ENCODE measurements at places on chromosomes 1 and 21.
A peak's percentile ranks its signal among the peaks of the same experiment; 100 is the strongest.

DNA sequence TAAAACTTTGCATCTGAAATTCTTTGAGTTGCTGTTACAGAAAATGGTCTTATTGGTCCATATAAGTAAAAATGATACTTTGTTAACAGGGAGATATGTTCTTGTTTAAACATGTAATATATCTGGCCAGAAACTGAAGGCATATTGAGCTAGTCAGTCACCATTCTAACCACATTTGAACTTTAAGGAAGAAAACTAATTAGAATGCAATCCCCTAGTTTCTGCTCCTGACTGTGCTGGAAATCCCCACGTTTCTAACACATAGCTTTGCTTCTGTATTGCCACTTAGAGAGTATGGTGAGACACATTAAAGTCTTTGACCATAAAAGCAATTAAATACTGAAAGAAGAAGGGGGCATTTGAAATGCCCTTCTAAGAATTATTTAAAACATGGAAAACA lies 32.1 kb upstream of the HIVEP3 start:
- no peak for DNase-seq

DNA sequence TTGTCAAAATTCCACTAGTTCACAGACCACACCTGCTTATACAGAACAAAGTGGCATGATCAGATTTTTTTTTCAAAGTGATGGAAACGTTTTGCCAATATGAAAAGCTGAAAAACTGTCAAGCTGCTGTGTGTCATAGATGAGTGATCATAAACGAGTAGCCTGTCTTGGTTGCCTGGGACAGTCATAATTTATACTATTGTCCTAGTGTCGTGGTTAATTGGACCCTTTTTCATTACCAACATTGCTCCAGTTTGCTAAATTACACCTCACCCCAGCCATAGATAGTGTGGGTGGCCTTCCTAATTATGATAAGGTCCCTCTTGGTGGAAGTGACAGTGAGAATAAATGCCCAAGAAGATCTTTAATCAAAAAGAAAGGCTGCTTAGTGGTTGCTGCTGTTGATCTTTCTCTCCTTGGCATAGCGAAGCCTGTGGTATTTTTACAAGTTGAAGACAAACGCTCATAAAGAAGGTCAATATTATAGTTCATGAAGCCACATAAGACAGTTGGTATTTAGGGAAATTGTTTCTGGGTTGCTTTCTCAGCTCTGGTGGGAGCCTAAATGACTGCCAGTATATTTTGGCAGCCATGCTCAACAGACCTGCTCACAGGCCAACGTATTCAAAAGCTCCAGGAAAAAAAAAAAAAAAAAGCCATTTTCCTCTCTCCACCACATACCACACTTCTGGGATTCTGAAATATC lies 478.1 kb downstream of the PLA2G4A start:
- peak; percentile 8 for DNase-seq

- DNase-seq, result no peak
Observed at GRCh38 chr21:38930853-38931252, 125.1 kb downstream of the ETS2 start.

DNA sequence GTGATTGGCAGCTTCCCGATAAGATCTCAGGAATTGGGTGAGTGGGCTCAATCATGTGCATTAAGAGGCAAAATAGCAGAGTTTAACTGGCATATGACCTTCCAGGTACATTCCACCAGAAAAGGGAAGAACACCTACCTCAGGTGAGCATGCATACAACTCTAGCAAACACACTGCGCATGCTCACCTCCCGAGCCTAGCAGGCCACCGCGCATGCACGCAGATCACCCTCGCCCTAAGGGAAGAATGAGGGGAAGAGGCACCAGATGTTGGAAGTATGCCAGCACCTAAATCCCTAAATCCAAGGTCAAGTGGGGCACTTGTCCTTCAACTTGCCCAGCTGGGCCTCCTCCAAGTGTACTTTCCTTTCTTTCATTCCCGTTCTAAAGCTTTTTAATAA lies 23.6 kb upstream of the CBR3 start:
- no peak for DNase-seq

DNA sequence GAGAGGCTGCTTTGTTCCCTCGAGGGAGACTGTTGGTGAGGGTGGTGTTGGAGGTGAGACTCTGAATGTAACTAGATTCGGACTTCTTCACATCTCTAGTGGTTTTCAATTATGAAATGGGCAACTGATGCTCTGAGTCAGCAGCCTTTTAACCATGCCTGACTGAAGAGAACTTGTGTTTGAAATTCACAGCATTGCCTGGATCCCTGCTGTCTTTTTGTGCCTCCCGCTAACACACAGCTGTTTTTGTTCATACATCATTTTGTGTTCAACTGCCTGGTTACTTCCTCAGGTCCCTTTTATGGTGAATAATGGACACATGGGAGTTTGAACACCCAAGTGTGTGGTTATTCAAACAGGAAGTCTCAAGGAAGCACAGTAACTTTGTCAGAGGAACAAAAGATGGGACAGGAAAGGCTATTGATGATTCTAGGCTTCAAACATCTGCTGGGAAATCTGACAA lies 16.8 kb downstream of the LAMC1 start:
- peak; percentile 60 for DNase-seq

GRCh38 chr1:47651311-47652089 lies 213.7 kb downstream of the FOXD2 start:
- DNase-seq, result no peak

DNA sequence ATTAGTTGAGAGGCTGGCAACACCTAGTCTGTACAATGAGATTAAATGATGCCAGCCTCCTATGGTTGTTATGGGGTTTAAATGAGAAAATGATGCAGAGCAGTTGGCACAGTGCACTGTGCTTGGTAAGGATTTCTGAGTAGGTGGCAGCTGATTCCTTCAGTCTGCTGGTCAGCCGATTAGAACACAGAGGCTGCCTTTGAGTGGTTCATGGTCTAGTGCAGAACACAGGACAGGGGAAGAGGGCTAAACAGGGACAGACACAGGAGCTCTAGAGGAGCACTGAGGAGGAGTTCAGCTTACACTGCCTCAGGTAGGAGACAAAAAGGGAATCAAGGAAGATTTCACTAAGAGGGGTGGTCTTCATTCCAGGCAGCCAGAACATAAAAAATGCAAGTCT lies 1.4 kb downstream of the TIE1 start:
- peak; percentile 55 for DNase-seq

- no peak for DNase-seq
Observed at GRCh38 chr1:6577831-6578525, 1.8 kb upstream of the ZBTB48 start.

DNA sequence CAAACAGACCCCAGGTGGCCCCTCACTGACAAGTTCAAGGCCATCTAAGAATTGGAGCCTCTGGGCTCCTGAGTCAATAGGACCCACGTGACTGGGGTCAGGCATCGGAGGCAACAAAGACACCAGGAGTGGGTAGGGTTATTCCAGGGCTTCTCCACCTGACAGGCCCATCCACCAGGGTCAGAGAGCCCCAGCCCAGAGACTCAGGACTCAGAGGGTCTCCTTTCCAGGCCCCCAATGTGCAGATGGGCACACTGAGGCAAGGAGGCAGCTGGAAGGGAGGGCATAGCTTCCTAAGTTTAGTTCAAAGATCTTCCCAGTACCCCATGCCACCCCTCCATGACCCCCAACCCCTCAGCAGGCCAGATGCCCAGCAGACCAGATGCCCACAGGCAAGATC lies 388.6 kb downstream of the MATN1 start:
- no peak for DNase-seq

DNA sequence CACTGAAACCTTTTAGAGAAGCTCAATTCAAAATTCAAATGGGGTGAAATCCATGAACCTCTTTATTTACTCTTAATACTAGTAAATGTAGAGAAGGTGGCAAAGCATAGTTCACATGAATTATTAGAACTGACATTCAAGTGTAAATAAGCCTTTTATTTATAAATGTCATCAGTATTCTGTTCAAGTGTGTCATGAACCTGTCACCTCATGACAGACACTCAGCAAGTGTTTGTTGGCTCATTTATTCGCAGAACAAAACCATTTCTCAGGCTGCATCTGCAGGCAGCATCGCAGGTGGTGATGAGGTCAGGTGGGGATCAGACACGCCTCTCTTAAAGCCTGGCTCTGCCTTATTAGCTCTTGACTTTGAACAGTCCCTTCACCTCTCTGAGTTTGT lies 116.6 kb downstream of the SETD4 start:
- DNase-seq, result no peak

DNA sequence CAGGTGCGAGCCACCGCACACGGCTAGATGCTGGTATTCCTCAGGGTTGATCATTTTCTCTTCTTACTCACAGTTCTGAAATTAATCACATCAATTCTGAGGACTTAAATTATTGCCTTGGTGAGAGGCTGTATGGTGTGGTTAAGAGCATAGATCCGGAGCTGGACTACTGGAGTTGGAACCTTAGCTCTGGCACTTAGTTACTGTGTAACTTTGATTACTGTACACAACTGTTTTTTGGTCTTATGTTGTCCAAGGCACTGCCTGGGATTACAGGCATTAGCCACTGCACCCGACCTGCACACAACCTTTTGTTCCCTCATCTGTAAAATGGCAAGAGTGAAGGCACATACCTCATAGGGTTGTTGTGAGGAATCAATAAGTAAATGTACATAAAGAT lies 25.6 kb upstream of the THRAP3 start:
- DNase-seq, result no peak

DNA sequence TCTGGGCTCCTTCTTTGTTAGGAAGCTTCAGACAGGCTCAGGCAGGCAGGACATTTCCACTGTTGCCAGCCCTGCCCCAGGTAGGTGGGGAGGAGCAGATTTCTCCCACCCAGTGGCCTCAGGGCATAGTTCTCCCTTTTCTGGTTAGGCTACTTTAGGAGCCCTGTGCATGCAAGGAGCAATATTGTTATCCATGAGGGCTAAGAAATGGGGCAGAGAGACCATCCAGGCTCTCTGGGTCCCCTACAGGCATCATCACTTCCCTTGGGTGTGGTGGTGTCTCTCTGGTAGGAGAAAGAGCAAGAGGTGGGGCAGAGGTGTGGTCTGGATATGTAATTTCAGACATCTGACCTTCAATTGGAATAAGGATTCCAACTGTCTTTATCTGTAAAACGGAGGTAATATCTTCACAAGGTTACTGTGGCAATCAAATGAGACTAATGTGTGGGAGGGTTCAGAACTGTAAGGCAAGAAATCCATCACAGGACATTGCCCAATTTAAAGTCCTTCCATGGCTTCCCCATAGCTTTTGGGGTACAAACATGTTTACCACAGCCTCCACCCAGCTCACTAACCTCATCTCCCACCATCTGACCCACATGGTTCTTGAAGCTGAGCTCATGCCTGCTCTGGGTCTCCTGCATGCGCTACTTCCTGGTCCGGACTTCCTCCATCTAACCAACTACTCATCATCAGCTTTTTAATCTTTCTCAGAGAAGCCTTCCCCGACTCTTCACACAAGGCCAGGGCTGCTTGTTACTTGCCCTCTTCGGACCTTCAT lies 26.1 kb downstream of the PCAT6 start:
- no peak for DNase-seq

DNA sequence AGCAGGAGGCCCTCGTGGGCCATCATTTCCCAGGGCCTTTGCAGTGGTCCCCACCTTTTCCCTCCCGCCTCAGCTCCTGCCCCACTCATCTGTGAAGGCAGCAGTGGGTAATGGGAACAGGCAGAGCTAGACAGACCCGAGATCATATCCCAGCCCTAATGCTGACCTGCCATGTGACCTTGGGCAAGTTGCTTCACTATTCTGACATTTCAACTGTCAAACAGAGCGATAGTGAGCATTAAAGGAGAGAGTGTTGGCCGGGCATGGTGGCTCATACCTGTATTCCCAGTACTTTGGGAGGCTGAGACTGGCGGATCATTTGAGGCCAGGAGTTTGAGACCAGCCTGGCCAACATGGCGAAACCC lies 51.7 kb downstream of the RPS6KA1 start:
- DNase-seq, result no peak

DNA sequence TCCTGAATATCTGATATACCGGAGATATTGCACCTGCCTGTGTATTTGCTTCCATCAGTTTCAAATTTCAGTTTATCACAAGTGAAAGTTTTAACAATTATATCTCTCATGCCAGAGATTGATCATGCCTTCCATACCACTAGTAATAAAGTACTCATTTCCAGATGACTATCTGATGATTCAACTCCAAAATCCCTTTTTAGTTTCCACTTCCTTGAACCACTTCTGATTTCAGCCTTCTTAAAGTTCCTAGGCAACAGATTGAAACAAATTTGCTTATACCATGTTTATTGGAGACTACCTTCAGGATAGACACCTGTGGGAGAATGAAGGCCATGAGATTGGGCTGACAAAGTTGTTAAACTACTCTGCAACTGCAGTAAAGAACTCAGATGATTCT lies 21.5 kb upstream of the COL11A1 start:
- DNase-seq, result no peak

- DNase-seq, result no peak
Observed at GRCh38 chr1:213988507-213989001, 781 bp downstream of the PROX1 start.

GRCh38 chr1:212235857-212236256 lies 49.4 kb upstream of the PPP2R5A start:
- no peak for DNase-seq

DNA sequence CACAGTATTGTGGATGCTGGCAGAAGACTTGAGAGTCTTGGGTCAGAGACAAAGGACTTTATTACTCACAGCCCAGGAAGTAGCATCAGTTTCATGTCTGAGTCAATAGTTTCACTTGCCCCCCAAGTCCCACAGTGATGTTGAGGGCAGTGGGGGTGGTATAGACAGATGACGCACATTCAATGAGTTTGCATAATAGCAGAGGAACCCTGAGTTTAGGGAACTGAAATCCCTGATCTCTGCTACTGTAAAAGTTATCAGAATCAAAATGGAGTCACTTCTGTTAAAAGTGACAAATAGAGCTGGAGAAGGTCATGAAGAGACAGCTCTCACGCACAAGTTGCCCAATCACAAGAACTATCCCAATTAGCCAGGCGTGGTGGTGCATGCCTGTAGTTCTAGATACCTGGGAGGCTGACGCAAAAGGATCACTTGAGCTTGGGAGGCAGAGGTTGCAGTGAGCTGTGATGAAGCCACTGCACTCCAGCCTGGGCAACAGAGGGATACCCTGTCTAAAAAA lies 11.5 kb upstream of the HCRTR1 start:
- DNase-seq, result no peak

DNA sequence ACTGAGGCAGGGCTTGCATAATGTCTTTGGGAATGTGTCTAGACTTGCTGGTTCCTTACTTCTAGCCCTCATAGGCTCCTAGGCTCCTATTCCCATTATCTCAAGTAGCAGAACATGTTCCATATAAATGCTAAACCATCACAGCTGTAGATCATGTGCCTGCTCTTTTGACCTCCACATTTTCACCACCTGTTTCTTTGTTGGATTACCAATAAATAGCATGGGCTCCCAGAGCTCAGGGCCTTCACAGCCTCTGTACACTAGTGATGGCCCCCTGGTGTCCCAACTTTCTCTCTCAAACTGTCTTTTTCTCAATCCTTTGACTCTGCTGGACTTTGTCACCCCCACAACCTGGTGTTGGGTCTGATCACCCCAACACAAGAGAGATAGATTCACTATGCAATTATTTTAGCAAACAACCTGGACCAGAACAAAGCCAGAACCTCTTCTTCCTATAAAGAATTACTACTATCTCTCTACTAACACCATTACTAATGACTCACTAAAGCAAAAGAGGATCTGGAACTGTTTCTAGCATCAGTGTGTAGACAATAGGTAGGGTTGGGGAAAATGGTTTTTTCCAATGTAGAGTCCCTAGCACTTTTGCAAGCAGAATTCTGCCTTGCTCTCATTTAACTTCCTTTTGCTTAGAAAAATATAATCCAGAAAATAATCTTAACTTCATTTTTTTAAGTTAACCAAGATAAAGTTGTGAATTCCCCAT lies 51.7 kb downstream of the WLS start:
- DNase-seq, result no peak

- DNase-seq, result no peak
Observed at GRCh38 chr21:16587681-16588375, 858.0 kb downstream of the USP25 start.
